NB4 (cell line): ENCODE measurements at places on chromosomes 2 and 18.

GRCh38 chr2:76958749-76959148 is 563.4 kb downstream of the LRRTM4 start:
- DNase-seq = peak; percentile 38

DNA sequence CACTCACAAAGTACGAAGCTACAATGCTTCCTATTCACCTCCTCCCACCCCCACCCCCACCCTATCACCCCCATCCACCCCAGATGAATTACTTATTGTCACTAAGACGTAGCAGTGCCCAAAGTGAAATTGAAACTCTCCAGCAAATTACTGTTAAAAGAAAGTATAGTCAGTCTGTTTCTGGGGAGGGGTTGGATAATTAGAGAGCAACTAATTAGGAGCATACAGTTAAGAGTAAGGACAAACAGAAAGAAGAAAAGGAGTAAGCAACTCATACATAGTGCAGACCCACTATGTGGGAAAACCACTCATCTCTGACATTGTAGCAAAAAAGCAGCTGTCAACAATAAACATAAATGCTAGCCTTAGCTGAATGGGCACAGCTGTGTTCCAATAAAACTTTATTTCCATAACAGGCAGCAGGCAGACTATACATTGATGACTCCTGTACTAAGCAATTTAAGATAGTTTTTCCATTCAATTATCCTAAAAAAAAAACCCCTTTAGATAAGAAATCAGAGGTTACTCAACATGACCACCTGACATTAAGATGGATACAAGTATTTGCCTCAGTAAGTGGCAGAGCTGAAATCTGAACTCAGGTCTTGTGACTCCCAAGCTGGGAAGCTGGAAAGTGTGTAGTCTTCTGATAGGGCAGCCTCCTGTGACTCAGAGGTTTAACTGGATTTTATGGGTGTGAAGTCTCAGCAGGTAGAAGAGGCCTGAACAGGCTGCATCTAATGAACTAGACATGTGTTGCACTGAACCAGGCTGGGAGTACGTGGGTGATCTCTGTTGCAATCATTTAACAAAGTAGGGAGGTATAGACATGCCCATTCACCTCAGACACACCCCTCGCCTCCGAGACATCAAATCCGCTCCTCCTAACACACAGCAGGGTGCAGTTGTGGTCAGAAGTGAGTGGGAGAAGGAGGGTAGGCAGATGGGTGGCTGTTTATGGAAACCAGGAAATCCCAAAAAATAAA is 171.8 kb upstream of the KLF7 start:
- DNase-seq = peak; percentile 68

DNA sequence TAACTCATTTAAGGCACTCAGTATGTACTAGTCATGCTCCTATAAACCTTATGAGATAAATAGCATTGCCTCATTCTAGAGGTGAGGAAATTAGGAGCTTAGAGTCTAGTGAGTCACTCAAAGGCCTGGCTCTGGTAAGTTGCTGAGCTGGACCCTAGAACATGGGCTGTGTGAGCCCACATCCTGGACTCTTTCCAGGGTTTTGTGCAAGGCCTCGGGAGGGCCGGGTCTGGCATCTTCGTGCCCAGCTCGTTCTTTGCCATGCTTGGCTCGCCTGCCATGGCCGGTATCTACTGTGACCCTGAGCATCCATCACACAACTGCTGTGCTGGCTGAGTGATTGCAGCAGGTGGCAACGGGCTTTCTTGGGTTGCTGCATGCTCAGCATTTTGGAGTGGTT is 168.0 kb downstream of the LPIN1 start:
- peak; percentile 61 for DNase-seq

DNA sequence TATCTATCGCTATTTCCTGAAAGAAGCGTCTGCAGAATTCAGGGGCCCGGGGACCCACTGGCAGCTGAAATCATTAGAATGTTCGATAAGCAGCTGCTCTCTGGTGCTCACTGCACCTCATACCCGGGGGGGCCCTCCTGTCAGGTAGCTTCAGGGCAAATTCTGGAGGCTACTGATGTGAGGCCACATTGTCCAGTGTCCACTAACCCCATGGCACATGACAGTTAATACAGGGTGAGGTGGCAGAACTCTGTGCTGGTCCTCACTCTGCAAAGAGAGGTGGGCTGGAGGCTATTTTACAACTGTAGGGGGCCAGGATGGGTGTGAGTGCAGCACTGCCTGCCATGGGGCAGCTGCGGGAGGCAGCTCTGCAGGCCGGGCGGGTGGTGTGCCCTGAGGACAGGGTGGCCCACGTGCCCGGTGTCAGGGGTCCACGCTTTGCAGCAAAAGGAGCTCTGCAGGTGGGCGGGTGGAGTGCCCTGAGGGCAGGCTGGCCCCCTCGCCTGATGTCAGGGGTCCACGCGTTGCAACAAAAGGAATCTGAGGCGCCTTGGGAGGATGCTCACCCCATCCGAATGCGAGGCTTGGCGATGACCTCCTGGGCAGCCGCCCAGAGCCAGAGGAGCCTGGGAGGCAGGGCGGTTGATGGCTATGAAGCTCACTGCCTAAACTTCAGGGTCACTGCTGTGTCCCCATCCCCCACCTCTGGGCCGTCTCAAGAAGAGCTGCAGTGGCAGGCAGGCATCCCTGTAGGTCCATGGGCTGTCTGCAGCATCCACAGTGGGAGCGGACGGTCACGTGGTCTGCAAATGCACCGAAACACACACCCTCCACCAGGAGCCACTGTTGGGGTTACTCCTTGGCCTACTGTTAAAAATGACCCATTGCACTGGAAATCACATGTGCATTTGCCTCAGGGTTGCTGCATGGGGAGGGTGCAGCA is 207.0 kb upstream of the SALL3 start:
- no peak for DNase-seq

DNA sequence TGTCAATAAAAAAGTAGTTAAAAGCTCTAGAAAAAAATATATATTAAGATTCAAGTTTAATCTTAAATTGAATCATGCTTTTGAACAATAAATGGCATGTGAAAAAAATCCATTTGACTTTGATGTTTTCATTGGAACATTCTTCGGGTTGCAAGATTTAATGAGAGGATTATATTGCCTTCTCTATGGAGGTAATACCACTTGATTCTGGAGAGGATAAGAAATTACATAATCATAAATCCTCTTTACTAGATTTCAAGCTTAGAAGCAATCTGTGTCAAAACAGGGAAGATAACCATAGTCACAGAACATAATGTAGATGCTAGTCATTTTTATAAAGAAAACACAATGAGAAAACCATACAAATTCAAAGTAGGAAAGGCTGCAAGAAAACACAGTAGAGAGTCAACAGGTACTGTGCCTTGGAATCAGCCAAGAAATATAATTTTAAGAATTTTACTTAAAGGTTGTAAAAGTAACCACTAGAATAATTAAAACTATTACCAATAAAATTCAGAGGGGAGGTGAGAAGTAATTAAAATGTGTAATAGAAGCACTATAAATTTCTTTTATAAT is 18.7 kb upstream of the MAPRE2 start:
- no peak for DNase-seq

DNA sequence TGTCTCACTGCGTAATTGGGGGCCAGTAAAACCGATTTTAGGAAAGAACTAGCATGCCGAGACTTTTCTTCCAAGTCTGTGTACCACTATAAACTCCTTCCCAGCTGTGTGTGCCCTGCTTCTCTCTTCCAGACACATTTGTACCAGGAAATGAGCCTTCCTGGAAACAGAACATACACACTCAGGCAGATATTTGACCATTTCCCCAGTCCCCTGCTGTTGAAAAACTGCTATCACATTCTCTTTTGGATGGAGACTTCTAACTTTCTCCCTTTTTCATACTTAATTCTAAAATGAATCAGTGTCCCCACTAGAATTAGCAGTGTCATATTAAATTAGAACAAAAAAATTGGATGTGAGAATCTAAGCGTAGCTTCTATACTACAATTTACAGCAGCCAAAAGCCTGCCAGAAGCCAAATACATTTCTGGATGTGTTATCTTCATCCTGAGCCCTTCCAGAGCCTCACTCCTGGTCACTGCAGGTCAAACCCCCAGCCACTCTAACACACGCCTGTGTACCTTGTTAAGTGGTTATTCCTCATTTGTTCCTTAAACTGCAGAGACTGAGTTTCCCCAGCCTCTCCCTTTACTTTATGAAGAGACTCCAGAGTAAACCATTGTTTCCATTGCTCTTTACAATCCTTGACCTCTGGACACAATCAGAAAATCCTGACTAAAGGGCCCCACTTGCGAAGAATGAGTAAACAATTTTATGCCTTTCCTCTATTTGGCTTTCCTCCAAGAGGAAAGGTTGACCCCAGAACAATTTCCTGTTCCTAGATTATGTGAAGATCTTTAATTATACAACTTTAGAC is 20.4 kb downstream of the DSG4 start:
- DNase-seq = no peak

- no peak for DNase-seq
Measured at GRCh38 chr2:25098670-25099486, 57.0 kb downstream of the EFR3B start.

GRCh38 chr2:45809205-45809604 is 157.7 kb downstream of the PRKCE start:
- DNase-seq = no peak

DNA sequence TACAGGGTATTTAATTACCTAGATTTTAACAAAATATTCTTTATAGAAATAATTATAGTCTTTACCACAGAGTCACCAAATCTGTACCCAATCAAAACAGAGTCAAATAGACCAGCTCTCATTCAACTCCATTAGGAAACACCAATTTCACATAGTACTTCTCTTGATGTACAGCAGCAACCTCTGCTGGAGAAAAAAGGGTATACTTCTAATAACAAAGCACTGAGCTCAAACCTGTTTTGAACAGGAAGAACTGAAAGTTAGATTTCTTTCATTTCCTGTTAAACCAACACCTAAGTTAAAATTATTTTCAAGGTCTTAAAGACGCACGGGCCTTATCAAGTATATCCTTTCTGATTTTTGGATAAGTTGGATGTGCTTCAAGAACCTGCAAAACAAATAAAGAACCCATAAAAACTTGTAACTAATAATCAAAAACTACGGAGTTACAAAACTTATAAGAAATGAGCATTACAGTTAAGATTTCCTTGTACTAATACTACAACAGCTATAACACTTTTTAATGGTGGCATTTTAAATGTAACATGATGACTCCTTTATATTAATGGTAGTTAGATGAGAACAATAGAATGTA is 79.0 kb downstream of the TTC21B start:
- peak; percentile 71 for DNase-seq
